ENCODE measurements at places on chromosomes 13 and 19.

DNA sequence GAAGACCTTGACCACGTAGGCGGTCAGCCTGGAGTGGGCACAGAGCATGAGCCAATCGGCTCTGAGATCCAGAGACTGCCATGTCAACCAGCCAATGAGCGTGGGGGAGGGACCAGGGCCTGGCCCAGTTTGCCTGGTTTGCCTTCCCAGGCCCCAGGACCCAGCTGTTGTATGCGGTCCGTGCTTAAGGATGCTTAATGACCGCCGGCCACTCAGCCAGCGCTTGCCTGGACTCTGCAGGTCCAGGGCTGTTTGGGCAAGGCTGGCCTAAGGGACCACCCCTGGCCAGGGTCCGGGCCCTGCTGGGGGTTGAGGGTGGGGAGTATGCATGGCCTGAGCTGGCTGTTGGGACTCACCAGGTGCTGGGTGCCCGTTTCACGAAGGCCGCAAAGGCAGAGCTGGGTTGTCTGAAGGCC lies 23.1 kb upstream of the TNFSF14 start:
- DNase-seq = no peak

- DNase-seq = no peak
Measured at GRCh38 chr13:98446234-98446621, 130.7 kb downstream of the STK24 start.

- no peak for DNase-seq
Measured at GRCh38 chr13:51834581-51835171, 10.3 kb downstream of the TMEM272 start.

GRCh38 chr13:68509734-68510621 lies 1279.8 kb upstream of the PCDH9 start:
- no peak for DNase-seq

DNA sequence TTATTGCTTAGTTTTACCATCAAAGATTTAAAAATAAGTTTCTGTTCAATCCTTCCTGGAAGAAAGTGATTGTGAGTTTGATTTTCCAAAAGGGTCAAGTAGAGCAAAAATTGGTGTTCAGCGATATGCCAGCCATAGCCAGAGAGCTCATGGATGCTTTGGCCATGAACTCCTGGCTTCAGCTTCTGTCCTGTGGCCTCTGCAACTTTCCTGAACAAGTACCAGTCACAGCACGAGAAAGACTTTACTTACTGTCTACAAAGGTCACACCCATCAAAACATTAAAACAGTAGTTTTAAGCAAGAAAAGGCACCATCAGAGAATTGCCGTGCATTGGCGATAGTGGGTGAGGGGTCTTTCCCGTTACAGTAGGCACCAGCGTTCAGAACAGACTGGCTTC lies 753.0 kb upstream of the SGCG start:
- no peak for DNase-seq
